T-helper 1 cell (primary cell): ENCODE measurements at places on chromosomes 7 and 10.

- DNase-seq = peak; percentile 30
These were observed 26.3 kb upstream of the WDFY4 start for GRCh38 chr10:48658243-48658974.

GRCh38 chr10:19483421-19483820 lies 332.8 kb upstream of the PLXDC2 start:
- DNase-seq = no peak

DNA sequence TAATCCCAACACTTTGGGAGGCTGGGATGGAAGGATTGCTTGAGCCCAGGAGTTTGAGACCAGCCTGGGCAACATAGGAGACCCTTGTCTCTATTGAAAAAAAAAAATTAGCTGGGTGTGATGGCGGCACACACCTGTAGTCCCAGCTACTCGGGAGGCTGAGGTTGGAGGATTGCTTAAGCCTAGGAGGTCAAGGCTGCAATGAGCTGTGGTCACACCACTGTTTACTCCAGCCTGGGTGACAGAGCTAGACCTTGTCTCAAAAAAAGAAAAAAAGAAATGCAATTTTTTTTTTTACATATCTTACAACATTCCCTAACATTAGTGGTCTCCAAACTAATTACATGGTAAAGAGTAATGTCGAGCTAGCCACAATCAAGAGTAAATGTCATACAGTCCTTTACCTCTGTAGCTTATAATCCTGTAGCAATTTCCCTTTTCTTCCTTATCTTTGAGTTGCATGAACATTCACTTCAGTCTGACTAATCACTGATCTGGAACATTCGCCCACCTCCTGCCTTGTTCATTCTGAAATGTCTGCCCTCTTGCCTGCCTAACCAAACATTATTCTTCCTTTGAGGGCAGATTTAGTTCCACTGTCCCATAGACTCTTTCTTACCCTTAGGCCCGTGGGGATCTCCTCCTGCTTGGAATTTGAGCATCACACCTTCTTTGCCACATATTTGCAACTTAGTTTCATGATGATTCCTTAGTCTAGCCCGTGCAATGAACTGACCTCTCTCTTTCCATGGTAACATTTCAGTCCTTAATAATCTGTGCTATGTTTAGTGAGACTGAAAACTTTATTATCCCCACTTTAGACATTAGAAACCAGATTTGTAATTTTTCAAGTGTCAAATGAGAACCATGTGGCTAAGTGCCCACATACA lies 4.8 kb upstream of the VCL start:
- DNase-seq = no peak

GRCh38 chr10:126842836-126843235 lies 62.4 kb upstream of the DOCK1 start:
- no peak for DNase-seq

- DNase-seq = no peak
These were observed 1293.7 kb upstream of the AUTS2 start for GRCh38 chr7:68304536-68304935.

- no peak for DNase-seq
These were observed 4.4 kb downstream of the UBE2H start for GRCh38 chr7:129948338-129948737.

DNA sequence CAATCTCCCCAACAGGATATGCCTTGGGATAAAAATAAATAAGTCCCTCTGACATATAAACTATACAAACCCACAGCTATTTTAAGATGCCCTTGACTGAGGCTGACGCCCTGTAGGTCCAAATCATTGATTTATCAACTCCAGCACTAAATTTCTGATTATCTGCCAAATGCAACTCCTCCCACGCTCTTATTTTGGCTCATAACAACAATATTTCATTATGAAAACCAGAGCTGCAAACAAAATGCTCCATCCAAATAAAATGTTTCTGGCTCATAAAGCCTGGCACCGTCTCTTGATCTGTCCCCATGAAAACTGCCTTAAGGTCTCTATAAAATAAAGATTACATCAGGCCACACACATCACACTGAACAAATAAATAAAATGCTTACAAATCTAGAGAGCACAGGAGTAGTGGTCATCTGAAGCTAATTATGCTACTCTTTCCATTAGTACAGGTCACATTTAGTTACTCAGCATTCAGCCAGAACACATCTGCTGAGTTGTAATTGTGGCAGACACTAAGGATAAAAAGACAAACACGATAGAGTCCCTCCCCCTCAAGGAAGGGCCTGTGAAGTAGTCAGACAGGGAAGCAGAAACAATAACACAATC lies 28.8 kb downstream of the CACUL1 start:
- no peak for DNase-seq

- no peak for DNase-seq
These were observed 822.3 kb downstream of the PHTF2 start for GRCh38 chr7:78620920-78621319.

- no peak for DNase-seq
These were observed 826.7 kb downstream of the TYW1 start for GRCh38 chr7:67823345-67823744.

GRCh38 chr10:7626283-7626682 lies 40.5 kb downstream of the ITIH5 start:
- DNase-seq = no peak

- no peak for DNase-seq
These were observed 109.3 kb upstream of the ARID5B start for GRCh38 chr10:61792097-61792716.

- no peak for DNase-seq
These were observed 121.9 kb upstream of the AKR1E2 start for GRCh38 chr10:4704034-4704545.

DNA sequence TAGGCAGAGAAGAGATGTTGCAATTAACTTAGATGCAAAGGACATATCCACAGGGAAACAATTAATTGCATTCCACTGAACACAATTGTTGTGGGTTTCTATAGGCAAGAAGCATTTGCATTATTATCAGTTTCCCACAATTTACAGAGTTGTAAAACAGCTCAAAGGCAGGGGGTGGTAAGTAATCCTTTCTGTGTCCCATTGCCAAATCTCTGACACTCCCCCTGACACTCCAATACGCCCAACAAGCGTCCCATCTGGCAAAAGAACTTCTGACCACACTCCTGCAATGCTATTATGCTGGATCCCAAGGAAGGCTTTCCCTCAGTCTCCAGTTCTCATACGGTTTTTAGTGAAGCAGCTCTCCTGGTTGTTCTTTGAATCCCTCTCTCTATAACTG lies 179.8 kb downstream of the CXCL12 start:
- no peak for DNase-seq

DNA sequence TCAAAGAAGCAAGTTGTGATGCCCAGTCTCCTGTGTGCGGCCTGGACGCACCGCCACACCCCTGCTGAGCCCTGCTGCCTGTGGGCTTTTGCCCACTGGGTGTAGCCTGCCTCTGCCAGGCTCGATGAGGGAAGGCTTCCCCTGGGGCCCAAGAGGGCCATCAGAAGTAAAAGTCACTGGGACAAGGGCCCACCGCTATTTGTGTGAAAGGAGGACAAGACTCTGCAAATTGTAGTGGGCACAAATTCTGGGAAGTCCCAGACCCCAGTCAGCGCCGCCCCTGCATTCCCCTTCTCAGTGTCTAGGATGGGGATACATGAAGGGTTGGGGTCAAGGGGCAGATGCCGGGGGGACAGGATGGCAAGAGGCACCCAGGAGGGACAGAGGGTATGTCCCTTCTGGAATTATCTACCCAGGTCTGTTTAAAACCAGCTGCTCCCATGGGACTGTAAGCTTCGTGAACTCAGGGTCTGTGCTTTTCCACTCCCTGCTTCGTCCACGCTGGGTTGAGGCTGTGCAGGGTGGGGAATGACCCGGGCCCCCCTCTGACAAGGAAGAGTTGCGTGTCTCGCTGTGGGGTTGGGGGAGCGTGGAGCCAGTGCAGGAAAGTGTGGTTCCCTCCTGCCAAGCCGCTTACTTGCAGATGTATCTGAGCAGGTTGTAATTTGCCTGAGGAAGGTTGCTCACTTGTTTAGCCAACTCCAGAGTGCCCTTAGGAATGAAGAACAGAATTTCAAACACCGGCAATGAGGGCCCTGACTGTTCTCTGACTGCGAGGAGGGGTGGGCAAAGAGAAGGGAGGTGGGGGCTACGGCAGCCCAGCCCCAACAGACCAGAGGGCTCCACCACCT lies 147.2 kb downstream of the MAPK8 start:
- DNase-seq = no peak

DNA sequence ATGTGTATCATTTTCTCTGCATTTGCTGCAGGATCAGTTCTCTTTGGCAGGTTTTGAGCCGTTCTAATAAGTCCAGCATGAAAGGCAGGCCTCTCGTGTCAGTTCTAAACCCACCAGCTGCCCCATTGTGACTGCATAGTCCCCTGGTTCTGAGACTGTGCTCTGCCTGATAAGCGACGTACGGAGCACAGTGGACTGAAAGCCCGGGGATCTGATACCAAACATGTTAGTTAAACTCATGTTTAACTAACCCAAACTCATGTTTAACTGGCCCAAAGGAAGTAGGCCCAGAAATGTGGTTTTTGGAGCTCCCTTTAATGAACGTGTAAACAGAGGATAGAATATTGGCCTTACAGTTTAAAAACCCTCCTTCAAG lies 98.0 kb upstream of the PDCD4 start:
- DNase-seq = no peak

- DNase-seq = no peak
These were observed 7.1 kb downstream of the BAG3 start for GRCh38 chr10:119658274-119658673.

DNA sequence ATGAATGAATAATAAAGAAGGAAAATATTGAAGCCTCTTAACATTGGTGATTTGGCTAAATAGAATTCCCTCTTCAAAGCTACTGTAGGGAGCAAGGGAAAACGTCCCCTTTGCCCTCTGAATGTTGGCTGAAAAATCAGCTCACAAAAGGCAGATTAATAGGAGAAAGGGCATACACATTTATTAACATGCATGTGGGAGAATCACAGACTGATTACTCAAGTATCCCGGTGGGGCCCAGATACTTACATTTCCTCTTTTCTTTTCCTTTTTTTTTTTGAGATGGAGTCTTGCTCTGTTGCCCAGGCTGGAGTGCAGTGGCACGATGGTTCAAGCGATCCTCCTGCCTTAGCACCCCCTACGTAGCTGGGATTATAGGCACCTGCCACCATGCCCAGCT lies 68.5 kb downstream of the HK1 start:
- DNase-seq = no peak

- no peak for DNase-seq
These were observed 165.6 kb upstream of the PRR15 start for GRCh38 chr7:29398011-29398410.

GRCh38 chr7:23065974-23066373 lies 39.6 kb upstream of the KLHL7 start:
- no peak for DNase-seq

GRCh38 chr10:100138921-100139496 lies 46.8 kb downstream of the ERLIN1 start:
- DNase-seq = no peak

DNA sequence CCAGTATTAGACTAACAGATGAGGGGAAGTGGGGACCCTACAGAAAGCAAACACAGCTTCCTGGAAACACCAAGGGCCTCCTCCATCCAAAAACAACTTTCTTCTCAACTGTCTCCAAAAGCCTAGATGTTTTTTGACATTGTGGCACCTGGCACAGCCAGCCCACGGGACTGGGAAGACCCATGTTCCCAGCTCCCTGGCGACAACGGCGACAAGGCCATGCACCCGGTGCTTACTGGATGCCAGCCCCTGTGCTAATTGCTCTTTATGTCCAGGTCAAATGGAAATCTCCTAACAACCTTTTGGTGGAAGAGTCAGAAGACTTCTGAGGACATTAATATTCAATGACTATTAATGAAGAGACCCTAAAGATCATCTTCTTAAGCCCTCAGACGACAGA lies 7.1 kb downstream of the FGFR2 start:
- no peak for DNase-seq

GRCh38 chr7:105461518-105461917 lies 60.6 kb downstream of the PUS7 start:
- no peak for DNase-seq

DNA sequence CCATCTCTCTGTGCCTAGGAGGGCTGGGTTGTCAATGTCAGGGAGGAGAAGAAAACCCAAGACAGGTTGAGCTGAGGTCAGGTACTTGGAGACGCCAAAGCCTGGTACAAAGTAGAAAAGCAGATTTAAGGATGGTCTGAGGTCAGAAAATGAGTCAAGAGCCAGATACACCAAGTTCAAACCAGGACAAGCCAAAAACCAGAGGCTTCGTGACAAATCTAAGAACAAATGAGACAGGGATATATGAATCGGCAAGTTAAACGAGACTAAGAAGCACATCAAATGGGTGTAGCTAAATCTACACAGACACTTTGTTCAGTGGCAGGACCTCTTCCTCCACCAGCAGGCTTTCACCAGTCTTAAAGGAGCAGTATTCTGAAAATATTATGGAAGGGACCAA lies 34.2 kb downstream of the C7orf33 start:
- DNase-seq = no peak

DNA sequence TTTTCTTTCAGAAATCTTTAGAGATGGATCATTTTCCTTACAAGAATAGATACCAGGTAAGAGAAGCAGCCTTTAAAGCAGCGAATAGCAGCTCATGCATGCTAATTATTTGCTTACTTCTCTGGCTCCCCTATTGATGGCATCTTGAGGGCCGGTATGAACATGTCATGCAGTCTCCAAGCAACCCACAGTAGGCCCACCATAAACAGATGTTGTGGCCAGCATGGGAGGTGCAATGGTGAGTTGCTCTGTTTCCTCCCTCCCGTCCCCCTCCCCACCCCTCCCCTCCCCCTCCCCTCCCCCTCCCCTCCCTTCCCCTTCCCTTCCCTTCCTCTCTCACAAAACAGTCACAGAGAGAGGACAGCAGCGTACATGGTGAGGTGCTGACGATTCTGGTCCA lies 9.7 kb upstream of the ZNF273 start:
- no peak for DNase-seq

GRCh38 chr10:80444646-80445319 lies 9.3 kb upstream of the TSPAN14 start:
- no peak for DNase-seq

- DNase-seq = no peak
These were observed 449.5 kb upstream of the MKI67 start for GRCh38 chr10:128575761-128576160.

DNA sequence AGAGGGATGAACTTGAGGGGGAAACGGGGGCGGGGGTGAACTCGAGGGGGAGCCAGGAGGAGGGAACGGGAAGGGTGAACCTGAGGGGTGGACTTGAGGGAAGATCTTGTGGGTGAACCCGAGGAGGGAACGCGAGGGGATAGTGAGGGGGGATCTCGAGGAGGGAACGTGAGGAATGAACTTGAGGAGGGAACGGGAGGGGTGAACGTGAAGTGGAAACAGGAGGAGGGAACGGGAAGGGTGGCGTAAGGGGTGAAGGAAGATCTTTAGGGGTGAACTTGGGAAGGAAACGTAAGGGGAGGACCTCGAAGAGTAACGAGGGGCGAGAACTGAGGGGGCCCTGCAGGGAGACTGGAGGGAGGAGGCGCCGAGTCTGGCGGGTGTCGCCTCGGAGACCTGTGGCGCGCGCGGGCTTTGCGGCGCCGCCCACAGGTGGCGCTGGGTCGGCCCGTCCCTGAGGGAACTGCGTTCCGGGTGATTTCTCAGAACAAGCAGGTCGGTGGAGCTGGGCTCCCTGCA lies 651 bp downstream of the MYO3A start:
- no peak for DNase-seq

GRCh38 chr10:18620856-18621255 lies 30.5 kb downstream of the NSUN6 start:
- DNase-seq = no peak
